ENCODE measurements at places on chromosomes 11 and 22.

DNA sequence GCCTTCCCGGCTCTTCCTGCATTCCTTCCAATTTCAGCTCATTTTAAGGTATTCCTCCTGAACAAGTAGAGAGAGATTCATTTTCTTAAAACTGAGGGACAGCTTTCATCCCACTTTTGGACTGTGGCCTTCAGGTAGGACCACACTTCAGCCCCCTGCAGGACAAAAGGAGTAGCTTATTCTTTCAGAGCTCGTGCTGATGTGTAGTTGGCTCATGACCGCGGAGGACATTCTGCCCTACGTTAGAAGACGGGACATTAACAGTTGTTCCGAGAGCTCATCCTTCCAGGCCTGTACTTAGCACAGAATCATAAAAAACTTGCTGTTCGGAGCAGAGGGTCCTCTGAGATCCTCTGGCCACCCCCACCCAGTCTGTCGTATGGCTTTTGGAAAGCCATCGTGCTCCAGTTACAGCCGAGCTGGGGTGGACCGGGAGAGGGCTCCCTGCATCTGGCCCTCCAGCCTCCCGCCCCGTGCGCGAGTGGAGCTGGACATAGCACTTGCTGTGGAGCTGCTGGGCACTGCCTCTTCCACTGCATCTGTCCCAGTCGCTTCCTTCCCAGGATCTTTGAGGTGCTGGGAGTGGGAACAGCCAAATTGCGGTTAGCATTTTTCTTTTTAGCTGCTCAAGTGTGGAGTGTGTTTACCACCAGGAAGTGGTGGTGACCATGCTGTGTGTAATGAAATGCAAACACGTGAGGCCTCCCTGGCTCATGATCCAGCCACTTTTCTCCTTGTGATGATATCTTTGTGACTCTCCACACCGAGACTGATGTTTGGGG, 250.3 kb downstream of the TBC1D22A start:
- DNase-seq = no peak

DNA sequence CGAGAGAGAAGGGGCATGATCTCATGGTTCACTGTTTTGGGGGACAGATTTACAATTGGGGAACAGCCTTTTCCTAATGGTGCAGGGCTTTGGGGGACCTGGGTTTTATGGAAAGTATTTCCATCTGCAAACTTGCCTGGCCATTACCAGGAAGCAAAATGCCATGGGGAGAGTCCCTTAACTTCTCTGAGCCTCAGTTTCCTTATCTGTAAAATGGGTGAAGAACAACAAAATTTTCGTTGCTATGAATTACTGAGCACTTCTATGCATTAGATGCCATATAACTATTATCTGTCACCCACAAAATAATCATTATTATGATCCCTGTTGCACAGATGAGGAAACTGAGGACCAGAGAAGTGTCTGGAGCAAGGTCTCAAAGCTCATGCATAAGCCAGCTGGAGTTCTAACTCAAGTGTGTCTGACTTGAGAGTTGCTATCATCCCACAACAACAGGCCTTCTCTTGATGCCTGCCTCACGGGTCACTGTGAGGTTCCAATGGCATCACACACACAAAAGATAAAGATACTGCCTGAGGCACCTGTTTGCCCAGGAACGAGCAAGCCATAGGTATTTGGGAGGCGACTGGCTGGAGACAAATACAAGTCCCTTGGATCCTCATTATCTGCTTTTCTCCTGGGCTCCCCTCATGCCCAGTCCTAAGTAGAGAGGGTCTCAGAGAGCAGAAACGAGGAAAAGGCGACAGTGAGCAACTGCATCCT, 15.8 kb downstream of the TPST2 start:
- DNase-seq = no peak

GRCh38 chr11:1772270-1773130, 8.8 kb upstream of the CTSD start:
- peak; percentile 92 for DNase-seq

GRCh38 chr11:61971248-61972111, 4.0 kb upstream of the FTH1 start:
- peak; percentile 92 for DNase-seq

GRCh38 chr22:19036523-19037273, 85.5 kb downstream of the DGCR2 start:
- DNase-seq = no peak

- no peak for DNase-seq
Measured at GRCh38 chr11:126834149-126834548, 166.4 kb downstream of the KIRREL3 start.

GRCh38 chr22:18984564-18984963, 48.5 kb upstream of the PRODH start:
- no peak for DNase-seq

DNA sequence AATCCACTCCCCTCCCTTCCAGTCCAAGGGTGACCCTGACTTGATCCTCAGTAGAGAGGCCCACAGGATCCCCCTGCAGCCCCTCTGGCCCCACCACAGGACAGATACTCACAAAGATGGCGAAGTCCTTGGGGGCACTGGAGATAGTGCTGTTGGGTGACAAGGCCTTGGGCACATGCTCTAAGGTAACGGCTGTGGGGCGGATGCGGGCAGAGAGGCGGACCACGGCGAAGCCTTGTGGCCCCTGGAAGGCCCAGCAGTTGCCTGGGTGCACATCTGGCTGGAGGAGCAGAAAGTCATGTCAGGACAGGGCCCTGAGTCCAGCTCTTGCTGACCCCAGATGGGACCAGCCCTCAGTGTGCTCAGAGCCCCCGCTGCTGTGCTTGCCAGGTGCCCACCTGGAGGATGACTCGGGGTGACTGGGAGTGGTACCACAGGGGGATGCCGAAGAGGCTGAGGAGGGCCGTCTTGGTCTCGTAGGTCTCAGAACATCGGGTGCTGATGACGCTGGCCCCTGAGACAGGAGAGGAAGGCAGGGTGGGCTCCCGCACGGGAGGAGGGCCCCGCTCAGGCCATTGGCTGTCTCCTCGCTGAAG, 17.2 kb downstream of the SUN2 start:
- DNase-seq = no peak

GRCh38 chr11:133254601-133255000, 277.7 kb downstream of the OPCML start:
- DNase-seq = no peak

- DNase-seq = no peak
Measured at GRCh38 chr11:40683010-40683409, 776.4 kb downstream of the LRRC4C start.

DNA sequence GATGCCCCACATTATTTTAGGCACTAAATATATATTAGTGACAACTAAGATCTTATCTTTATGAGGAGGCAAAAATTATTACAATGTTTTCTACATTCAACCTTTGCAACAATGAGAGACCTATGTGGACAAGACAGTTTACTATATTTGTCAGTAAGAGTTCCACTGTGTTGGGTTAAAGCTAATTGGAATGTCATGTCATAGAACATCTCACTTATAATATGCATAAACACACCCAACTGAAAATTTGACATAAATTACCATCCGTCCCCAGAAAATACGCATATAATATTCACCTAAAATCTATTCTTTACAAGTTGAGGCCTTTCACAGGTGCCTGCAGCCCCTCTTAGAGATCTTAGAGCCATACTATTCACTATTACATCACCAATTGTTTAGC, 84.0 kb downstream of the RSF1 start:
- DNase-seq = no peak

GRCh38 chr22:43511276-43511910, 99.6 kb downstream of the MPPED1 start:
- no peak for DNase-seq

GRCh38 chr11:773425-773824, 3.9 kb downstream of the GATD1 start:
- no peak for DNase-seq

- DNase-seq = no peak
Measured at GRCh38 chr11:62131170-62131464, 7.3 kb downstream of the INCENP start.

GRCh38 chr11:91272089-91272488, 952.5 kb upstream of the FAT3 start:
- DNase-seq = no peak

GRCh38 chr22:26453216-26453615, 24.2 kb downstream of the ASPHD2 start:
- no peak for DNase-seq

DNA sequence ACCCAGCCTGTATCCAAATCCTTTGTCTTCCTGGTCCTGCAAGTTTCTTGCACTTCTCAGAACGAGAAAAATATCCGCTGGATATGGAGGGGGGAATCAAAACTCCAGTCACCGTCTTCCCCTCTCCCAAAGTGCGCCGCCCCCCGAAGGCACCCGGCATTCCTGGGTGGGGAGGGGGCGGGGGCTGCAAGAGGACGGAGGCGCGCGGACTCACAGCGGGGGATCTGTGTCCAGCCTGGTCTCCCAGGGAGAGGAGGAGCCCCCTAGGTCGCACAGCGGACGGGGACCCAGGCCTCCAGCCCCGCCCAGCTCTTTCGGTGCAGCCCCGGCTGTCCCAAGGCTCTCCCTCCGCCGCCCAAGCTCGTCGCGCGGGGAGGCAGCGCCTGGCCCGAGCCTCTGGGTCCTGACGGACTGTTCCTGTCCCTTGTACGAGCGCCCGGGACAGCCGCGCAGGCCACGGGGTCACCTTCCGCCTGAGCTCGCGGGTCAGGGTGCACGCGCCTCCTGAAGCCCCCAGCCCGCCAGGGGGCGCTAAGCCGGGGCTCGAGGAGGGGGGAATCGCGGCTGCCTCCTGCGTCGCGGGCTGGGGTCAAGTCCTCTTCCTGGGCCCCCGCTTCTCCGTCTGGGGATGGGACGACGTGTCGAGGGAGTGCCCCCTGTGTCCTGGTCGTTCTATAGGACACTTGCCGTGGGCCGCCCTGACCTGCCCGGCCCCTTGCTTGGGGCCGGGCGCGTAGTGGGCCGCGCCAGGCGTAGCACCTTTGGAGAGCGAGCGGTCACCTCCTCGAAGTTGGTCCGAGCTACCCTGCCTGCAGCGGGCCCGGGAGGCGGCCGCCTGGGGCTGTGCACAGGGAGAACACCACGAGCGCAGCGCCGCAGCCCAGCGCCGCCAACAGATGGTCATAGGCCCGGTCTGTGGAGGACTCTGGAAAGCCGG, 2.4 kb upstream of the WNT11 start:
- DNase-seq = peak; percentile 68

GRCh38 chr22:37996515-37997246, 12.3 kb upstream of the SOX10 start:
- DNase-seq = no peak

- no peak for DNase-seq
Measured at GRCh38 chr11:127818625-127819024, 768.7 kb downstream of the ETS1 start.

- DNase-seq = no peak
Measured at GRCh38 chr22:33014621-33015020, 43.6 kb downstream of the SYN3 start.

DNA sequence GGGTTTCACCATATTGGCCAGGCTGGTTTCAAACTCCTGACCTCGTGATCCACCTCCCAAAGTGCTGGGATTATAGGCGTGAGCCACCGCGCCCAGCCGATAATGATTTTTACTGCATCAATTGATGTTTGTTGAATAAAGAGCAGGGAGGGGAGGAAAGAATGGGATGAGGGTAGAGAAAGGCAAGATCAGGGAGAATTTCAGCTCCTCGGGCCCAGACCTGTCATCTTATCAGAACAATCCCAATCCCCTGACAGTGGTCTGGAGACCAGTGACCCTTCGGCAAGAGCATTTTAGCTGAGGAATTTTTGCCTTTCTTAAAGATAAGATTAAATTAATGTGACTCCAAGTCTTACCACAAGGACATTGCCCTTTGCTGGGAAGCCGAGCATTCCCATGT, 15.0 kb upstream of the ANO1 start:
- no peak for DNase-seq

GRCh38 chr22:27905653-27906052, 13.4 kb downstream of the PITPNB start:
- DNase-seq = no peak

DNA sequence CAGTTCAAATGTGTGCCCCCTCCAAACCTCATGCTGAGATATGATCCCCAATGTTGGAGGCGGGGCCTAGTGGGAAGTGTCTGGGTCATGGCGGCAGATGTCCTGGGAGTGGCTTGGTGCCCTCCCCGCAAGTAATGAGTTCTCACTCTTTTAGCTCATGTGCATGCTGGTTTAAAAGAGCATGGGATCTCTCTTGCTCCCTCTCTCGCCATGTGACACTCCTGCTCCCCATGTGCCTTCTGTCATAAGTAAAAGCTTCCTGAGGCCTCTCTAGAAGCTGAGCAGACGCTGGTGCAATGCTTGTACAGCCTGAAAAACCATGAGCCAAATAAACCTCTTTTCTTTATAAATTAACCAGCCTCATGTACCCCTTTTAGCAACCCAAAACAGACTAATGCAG, 98.8 kb downstream of the SGSM3 start:
- no peak for DNase-seq

- DNase-seq = no peak
Measured at GRCh38 chr11:76735841-76736240, 47.3 kb upstream of the TSKU start.

GRCh38 chr11:95920460-95921105, 3.3 kb downstream of the MTMR2 start:
- DNase-seq = no peak

- DNase-seq = no peak
Measured at GRCh38 chr11:129189646-129190045, 2.5 kb downstream of the ARHGAP32 start.

DNA sequence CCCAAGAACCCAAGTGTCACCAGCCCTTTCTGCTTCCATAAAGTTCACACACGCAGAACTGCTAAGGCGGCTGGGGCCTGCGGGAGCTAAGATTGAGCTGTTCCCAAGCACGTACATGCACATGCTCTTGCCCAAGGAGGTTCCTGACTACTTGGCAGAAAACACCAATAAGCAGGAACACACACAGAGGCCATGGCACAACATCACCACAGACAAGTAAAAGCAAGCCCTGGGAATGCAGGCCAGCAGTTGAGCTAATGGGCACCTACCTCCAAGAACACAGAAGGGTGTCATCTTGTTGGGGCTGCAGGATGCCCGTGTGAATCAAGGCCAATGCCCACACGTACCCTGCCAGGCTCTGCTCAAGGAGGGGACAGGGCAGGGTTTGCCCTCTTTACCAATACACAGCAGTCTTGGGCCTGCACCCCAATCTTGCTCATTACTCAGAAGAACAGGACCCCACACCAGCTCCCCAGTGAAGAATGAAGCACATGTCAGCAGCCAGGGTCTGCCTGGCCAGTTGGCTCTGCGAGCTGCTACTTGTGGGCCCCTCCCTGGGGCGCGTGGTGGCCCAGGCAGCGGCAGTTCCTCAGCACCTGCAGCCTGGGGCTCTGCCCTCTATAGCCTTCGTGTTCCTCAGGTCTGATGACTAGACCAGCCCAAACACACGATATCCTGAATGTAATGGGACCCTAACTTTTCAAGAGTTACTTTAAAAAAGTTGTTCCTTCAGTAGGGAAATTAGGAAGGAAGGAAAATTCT, 32.3 kb upstream of the CYP2D6 start:
- DNase-seq = no peak

Measured in HL-60 (cell line).